ENCODE measurements at places on chromosomes 6 and 20. TPM values are rescaled to one million over a fixed set of nuclear protein-coding genes. Genes with fewer than 3 reads are reported as not detected.

Gene PTCRA
- not detected for total RNA-seq

Gene ID4
- total RNA-seq, result 82.0 TPM

Gene MLN
- total RNA-seq, result not detected

Gene BMP7
- total RNA-seq, result 16.9 TPM

Gene IGF2R
- 42.9 TPM for total RNA-seq

Gene RSPO3
- 23.5 TPM for total RNA-seq

Gene SRSF12
- 38.2 TPM for total RNA-seq
